ENCODE measurements at places on chromosomes 5 and 9.

DNA sequence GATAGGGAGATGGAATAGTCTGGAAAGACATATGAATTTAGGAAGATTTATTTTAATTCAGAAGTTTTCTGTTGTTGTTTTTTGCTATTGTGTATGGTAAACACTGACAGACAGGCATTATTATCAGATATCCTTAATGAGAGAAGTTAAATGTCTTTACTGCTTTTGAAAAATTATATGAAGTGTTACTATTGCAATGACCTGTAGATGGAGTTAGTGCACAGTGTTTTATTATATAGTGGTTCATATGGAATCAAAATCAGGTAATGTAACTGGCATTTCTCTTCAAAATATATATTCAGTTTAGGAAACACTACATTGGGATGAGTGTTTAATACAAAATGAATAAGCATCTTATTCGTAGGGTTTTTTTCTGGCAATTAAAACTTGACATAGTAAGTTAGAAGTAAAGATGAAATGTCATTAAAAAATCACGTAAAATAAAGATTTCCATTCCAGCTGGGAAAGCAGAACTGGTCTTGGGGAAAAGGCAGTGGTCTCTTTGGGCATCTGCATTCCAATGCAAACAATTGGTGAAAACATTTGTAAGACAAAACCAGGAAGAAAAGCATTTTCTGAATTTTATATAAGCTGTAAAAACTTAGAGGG is 3.9 kb downstream of the GABRA1 start:
- no peak for DNase-seq

GRCh38 chr5:163565931-163566608 is 60.7 kb downstream of the MAT2B start:
- DNase-seq: no peak

- DNase-seq: no peak
Observed at GRCh38 chr9:137017791-137018497, 10.1 kb downstream of the ABCA2 start.

DNA sequence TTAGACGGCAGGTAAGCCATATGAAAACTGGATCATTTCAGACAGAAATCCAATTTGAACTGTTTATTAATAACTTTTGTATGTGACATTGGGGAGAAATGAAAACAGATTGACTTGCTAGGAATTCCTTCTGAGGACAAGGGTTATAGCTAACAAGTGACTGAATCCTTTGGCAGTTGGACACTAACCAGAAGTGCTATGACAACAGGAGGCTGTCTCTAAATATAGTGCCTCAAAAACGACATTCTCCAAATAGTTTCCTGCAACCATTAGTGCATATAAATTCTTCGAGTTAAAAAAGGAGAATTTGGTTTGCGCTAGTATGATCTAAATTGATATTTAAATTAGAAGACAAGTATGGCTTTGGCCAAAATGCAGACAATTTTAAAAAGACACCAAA is 338.6 kb downstream of the PTPRD start:
- DNase-seq: no peak

GRCh38 chr5:139481580-139482049 is 943 bp downstream of the STING1 start:
- DNase-seq: no peak

DNA sequence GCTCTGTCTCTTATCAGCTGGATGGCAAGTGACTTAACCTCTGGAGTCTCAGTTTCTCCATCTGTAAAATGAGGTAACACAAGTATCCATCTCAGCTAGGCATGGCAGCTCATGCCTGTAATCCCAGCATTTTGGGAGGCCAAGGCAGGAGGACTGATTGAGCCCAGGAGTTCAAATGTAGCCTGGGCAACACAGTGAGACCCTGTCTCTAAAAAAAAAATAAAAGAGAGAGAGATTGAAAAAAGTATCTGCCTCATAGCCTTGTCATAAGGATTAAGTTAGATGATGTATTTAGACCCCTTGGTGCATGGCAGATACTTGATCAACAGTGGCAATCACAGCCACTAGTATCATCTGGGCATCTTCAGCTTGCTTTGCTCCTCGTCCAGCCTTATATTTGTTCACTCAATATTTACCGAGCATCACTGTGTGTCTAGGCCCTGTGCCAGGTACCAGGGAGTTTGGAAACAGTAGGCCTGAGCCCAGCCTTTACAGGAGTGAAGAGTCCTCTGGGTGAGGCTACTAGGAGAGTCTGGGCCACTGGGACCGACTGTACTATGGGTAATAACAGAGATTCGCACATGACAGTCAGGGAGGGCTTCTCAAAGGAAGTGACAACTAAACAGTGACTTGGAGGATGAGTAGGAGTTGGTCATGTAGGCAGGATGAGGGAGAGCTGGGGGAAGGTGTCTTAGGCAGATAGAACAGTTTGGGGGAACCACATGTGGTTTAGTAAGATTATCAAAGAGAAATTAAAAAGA is 34.2 kb downstream of the CORO2A start:
- DNase-seq: no peak

- no peak for DNase-seq
Observed at GRCh38 chr9:108156270-108156998, 666.9 kb upstream of the KLF4 start.

DNA sequence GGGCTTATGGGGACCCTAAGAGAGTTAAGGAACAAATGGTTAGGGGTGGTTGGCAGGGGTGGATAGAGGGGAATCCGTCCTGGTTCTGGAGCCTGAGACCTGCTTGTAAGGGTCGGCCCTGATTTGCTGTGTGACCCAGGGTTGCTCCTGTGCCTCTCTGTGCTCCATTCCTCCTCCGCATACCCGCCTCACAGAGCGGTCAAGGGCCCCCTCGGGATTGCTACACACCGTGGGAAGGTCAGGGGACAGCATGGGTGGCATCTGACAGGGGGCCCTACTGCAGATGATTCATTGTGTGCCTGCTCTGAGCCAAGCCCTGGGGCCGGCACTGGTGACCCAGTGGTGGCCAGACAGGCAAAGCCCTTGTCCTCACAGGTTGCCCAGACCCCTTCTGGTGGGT is 162.3 kb downstream of the GAPVD1 start:
- DNase-seq: no peak

DNA sequence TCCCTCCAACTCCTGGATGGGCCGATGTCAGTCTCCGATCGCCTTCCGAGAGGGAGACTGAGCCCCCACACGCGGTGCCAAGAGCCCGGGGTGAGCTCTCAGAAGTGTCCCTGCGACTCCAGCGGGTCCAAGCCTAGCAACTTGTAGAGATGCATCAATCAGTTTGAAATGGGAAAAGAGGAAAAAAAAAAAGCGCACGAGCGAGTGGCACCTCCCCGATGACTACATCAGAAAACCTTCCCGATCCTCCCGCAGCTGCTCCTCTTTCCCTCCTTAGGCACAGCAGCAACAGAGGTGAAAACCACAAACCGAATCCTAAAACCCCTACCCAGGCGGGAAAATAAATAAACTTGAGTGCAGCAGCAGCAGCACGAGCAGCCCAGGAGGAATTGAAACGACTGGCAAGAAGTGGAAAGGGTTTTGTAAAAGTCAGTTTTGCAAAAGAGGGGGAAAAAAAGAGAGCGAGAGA is 1.0 kb upstream of the EFNA5 start:
- no peak for DNase-seq

GRCh38 chr9:130982636-130983358 is 26.2 kb upstream of the LAMC3 start:
- no peak for DNase-seq

- DNase-seq: no peak
Observed at GRCh38 chr5:35919191-35919590, 19.2 kb downstream of the CAPSL start.

DNA sequence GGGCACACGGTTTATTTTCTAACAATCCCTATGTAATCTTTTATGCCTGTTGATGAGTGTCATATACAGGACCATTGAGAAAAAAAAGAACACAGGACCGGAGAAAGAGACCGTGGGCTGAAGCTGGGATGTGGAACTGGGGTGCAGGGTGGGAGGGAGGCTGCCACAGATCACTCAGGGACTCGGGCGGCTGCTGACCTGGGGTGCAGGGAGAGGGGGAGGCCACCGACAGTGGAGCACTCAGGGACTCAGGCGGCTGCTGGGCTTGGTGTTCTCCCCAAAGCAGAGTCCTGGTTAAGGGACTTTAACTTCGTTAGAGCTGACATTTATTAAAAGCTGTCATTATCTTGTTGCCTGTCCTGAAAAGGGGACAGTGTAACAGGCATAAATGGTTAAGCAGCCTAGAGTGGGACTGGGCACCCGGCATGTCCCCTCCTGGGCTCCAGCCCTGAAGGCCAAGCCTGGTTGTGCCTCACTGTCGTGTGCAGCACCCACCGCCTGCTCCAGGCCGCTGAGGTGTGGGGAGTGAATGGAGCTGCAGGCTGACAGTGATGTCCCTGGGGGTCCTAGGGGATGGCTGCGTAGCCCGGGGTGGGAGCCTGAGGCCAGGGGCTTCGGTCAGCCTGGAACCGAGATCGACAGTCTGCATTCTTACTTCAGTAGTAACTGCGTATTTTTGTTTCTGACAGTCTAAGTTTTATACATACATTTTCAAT is 14.0 kb downstream of the NDUFS6 start:
- DNase-seq: no peak

DNA sequence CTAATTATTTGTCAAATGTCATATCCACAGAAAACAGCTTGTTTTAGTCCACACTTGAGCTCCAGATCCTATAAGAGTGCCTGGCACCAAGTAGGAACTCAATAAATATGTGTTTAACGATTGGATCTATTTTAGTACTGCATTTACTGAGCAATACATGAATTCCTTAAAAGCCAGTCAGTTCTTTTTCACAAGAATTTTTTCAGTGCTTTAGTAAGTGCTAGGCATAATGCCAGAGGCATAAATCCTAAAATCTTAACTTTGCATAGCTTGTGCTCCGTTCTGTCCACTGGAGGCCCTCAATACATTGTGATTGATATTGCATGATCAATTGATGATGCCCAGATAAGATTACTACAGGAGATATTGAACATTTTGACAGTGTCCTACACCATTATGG is 67.3 kb upstream of the PCSK5 start:
- DNase-seq: no peak

DNA sequence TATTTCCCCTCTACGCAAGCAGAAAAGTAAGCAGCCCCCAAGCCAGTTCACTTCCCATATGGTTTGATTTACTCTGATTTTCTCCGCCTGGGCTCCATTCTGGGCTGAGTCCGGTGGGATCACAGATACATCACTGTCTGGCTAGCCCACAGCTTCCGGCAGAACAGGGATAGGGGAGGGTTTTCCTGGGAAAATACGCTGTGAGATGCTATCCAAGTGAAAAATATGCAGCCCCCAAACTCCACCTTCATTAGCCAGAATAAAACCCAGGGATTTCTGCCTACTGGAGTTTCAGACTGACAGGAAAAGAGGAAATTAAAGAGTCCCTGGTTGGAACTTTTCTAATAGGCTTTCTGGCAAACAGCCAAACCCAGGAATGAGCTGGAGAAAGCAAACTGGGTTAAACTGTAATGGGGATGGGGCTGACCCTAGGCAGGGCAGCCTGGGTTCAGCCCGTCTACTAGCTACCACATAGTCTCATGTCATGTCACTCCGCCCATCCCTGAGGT is 16.9 kb upstream of the NIPAL4 start:
- no peak for DNase-seq

DNA sequence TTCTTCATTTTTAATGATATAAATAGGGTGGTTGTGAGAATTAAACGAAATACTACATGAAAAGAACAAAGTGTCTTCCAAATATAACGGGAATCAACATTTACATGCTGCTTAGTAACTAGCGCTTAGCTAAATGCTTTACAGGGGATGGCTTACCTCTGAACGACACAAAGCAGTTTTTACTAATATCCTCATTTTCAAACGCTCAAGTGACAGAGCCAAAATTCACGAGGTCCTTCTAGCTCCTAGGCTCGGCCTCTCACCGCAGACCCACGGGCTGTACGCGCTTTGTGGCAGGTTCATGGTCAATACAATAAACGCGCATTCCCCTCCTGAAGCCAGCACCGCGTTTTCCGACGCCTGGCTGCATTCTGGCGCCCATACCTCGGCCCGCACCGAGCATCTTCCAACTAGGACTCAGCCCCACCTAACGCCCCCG is 442 bp downstream of the ZNF510 start:
- DNase-seq: no peak

DNA sequence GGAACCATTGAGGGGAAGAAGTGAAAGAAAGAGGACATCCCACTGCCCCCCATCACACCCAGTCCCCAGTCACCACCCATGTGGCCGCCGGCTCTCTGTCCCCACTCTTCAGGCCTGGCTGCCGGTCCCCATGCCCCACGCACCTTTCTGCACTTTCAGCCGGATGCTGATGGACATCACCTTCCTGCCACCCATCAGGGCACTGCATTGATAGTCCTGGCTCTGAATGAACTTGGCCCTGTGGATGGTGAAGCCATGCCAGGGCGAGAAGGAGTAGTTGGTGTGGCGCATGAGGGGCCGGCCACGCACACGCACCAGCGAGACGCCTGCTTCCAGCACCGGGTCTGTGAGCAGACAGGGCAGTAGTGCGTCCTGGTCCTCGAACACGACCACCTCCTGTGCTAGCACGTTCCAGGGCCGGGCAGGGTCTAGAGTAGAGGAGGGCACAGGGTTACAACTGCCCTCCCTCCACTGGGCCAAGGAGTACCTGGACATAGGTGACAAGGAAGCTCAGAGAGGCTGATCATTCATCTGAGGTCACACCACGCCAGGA is 6.4 kb downstream of the CSF1R start:
- DNase-seq: no peak

GRCh38 chr5:172664681-172665541 is 23.8 kb downstream of the NEURL1B start:
- no peak for DNase-seq

DNA sequence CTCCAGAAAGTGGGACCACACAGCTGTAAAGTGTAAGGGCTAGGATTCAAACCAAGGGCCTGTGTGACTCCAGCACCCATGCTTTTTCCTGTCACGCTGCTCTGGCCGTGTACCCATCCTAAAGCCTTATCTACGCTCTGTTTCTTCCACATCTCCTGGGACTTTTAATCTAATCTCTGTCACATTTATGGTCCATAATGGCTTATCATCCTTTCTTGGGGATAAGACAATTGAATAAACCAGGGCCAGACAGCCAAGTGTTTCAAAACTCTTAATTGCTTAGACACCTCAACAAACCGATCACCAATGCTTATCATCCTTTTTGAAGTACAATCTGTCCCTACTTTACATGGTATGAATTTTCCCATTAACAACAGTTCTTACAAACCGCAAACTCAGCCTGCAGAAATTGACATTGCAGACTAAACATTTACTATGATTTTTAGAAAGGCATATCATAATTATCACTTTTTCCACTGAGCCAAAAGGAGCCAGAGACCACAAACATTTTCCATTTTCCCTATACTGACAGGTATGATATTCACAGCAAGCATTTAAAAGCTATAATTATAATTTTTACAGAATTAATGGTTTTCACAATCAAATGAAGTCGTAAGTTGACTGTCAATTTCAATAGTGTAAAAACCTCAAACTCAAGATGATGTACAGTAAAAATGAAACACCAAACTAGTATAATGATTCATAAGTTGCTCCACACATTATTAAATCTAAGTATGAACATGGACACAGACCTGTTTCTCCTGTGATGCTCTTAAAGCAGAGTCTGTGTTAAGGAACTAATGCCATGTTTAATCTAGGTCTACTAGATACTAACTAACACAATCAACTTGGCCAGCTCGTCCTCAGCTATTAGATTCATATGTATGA is 99.5 kb downstream of the FBXW11 start:
- DNase-seq: no peak

Data from activated naive CD4-positive, alpha-beta T cell (primary cell).